ENCODE measurements at places on chromosomes 6 and 20.

GRCh38 chr6:54578261-54578660 lies 268.3 kb upstream of the FAM83B start:
- no peak for ATAC-seq

DNA sequence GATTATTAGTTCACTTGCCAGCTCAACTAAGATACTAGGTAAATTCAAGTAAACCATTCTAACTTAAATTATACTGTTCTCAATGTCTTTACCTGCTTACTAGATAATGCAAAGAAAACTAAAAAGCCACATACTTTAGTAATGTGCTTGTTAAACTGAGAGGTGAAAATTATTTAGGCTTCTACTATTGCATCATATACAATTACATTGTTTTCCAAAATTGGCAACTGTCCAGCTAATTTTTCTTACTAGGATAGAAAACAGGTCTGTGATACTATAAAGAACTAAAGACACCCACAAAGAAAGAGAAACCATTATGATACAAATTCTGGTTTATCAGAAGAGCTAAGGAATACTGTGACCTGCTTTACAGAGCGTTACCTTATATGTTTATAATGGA lies 45.6 kb upstream of the ALDH8A1 start:
- no peak for ATAC-seq

DNA sequence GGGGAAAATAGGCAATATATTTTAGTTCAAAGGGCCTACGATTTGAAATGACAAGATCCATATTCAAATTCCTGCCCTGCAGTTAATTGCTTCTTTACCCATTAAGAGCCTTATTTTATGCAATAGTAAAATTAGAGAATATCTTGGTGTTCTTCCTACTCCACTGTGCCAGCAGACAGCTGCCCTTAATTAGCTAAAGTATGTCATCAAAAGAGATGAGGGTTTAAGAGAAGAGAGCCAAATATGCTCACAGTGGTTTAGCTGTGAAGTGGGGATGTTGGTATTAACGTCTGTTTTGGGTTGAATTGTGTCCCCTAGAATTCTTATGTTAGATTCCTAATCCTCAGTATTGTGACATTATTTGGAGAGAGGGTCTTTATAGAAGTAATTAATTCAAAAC lies 148.1 kb downstream of the MOXD1 start:
- ATAC-seq, result no peak

- ATAC-seq, result no peak
Observed at GRCh38 chr6:72078096-72078495, 191.7 kb downstream of the RIMS1 start.

DNA sequence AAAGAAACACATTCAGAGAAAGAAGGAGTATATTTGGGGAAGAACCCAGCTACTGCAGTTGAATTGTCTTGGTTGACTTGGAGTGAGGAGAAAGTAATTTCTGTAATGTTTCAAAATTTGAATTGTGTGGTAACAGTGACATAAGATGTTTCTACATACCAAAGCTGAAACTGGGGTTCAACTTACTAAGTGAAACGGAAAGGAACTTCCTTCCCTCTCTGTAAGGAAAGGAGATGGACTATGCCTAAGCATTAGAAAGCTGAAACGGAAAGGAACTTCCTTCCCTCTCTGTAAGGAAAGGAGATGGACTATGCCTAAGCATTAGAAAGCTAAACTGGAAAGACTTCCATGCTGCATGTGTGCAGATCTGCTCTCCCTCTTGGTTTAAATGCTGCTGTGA lies 46.0 kb downstream of the HUS1B start:
- ATAC-seq, result no peak

DNA sequence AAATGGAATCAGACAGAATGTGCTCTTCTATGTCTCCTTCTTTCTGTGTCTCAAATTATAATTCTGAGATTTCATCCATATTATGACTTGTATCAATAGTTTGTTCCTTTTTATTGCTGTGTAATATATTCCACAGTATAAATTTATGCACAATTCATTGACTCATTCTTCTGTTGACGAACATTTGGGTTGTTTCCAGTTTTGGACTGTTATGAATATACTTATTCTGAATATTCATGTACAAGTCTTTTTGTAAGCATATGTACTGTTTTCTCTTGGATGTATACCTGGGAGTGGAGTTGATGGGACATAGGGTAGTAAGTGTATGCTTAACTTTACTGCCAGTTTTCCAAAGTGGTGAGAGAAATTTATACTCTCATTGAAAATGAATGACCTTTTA lies 28.1 kb upstream of the TRAF3IP2 start:
- no peak for ATAC-seq

- no peak for ATAC-seq
Observed at GRCh38 chr20:35511814-35512420, 17.5 kb downstream of the C20orf173 start.

GRCh38 chr6:41022294-41022693 lies 16.7 kb downstream of the UNC5CL start:
- ATAC-seq, result no peak

- no peak for ATAC-seq
Observed at GRCh38 chr6:141877275-141877983, 255.3 kb upstream of the GJE1 start.

- no peak for ATAC-seq
Observed at GRCh38 chr6:34237722-34238584, 1.3 kb downstream of the HMGA1 start.

- no peak for ATAC-seq
Observed at GRCh38 chr20:22320245-22320915, 264.0 kb downstream of the FOXA2 start.

GRCh38 chr6:45854149-45854742 lies 161.4 kb downstream of the CLIC5 start:
- ATAC-seq, result no peak

- no peak for ATAC-seq
Observed at GRCh38 chr6:69957985-69958559, 91.7 kb downstream of the COL19A1 start.

- no peak for ATAC-seq
Observed at GRCh38 chr6:101956961-101957360, 563.5 kb downstream of the GRIK2 start.

DNA sequence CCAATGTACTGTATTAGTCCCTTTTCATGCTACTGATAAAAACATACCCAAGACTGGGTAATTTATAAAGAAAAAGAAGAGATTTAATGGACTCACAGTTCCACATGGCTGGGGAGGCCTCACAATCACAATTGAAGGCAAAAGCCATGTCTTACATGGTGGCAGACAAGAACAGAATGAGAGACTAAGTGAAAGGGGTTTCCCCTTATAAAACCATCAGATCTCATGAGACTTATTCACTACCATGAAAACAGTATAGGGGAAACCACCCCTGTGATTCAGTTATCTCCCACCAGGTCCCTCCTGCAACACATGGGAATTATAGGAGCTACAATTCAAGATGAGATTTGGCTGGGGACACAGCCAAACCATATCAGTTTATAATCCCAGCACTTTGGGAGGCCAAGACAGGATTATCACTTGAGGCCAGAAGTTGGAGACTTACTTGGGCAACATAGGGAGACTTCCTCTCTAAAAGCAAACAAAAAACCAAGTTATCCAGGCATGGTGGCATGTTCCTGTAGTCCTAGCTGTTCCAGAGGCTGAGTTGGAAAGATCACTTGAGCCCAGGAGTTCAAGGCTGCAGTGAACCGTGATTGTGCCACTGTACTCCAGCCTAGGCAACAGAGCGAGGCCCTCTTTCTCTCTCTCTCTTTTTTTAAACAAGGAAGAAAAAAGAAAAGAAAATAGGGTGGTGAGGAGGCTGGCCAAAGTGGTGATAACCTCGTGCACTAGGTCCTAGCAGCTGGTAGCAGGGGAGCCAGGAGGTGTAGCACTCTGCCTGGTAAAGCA lies 22.9 kb upstream of the DDR1 start:
- ATAC-seq, result no peak

DNA sequence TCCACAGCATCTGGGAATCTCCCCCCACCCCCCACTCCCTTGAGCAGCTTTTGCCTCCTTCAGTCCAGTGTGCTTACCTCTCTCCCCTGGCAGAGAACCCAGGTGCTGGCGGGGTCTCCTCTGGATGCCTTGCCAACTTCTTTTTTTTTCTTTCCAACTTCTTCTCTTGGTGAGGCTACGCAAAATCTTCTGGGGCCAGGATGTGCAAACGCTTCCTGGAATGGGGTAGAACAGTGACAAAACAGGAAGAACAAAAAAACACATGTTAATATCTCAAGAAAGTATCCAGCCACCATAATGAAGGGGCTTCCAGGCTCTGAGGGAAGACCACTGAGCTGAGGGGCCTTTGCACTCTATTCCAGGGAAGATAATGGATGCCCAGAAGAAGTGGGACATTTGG lies 53.9 kb upstream of the DDR1 start:
- no peak for ATAC-seq

DNA sequence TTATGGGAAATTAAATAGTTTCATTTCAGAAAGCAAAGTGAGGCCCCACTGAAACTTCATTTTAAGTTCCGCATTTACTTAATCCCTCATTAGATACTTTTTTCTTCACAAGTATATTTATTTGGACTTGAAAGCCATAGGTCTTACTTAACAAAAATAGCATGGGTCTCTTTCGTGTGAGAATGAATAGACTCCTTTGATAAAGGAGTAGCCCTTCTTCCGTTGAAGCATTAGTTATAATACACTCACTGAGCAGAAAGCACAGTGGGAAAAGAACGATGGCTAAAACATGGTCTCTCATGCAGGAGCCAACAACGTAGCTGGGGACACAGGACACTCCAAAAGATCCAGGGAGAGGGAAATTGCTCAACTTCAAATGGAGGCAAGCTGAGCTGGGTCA lies 130.4 kb downstream of the SLC23A2 start:
- no peak for ATAC-seq

DNA sequence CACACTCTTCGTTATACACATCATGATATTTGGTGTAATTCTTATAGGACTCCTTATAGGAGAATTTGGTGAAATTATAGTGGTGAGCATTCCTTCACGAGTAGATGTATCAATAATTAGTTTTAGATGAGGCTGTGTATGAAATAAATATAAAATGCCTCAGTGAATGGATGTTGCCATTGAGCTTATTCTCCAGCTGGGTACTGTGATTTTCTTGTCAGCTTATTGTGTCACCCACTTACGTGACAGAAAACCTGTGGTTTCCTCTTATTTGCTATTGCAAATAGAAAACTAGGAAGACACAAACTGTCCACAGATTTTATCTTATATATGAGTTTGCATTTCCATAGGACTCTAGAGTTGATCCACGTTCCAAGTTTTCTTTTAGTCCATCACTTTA lies 439.9 kb upstream of the RNF217 start:
- ATAC-seq, result no peak

- ATAC-seq, result no peak
Observed at GRCh38 chr6:68760941-68761676, 126.0 kb downstream of the ADGRB3 start.

GRCh38 chr6:38876475-38876874 lies 161.4 kb downstream of the DNAH8 start:
- ATAC-seq, result no peak

GRCh38 chr20:1448081-1448620 lies 18.5 kb downstream of the NSFL1C start:
- no peak for ATAC-seq

DNA sequence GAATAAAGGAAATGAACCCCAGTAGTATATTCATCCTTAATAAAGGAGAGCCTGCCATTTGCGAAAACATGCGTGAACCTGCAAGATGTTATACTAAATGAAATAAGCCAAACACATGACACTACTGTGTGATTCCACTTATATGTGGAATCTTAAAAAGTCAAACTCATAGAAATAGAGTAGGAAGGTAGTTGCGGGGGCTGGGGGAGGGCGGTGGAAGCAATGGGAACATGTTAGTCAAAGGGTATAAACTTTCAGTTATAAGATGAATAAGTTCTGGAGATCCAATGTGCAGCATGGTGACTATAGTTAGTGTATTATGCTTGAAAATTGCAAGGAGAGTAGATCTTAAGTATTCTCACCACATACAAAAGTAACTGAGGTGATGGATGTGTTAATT lies 72.9 kb downstream of the ANKRD6 start:
- ATAC-seq, result no peak

GRCh38 chr20:45910670-45911485 lies 1.1 kb downstream of the PLTP start:
- peak; percentile 93 for ATAC-seq

DNA sequence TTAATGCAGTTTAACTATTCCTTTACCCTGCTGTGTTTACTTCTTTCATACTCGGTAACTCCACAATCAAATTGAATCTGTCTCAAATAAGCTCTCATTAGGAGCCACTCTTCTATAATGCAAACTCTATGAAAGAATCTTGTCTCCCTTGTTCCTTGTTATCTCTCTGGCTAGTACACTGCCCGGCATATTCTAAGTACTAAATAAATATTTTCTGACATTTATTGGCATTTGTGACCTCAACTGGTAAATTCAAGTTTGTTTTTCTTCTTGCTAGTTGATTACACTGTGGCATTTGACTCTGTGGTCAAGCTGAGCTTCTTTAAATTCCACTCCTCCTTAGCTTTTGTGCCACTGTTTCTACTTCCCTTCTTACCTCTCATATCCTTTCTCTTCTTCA lies 237.6 kb upstream of the KHDRBS2 start:
- ATAC-seq, result no peak

DNA sequence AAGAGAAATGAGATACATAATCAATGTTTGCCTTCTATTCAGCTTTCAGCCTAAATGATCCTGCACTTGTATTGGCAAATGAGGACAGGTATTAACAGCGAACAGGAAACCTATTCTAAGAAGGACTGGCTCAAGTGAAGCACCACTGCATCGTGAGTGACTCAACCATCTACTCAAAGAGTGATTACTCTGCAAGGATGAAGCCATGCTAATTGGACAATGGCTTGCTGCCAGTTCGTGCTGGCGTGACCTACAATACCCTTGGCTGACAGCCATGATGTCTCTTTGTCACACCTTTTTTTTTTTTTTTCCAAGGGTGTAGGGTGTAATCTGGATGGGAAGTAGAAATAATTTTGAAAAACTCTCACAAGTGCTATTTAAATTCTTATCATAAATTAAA lies 104.9 kb downstream of the GJA10 start:
- ATAC-seq, result no peak

GRCh38 chr6:54868556-54868955 lies 22.0 kb downstream of the FAM83B start:
- no peak for ATAC-seq

- peak; percentile 65 for ATAC-seq
Observed at GRCh38 chr6:1479095-1479494, 89.7 kb downstream of the FOXF2 start.

- ATAC-seq, result no peak
Observed at GRCh38 chr6:81455641-81456040, 296.8 kb downstream of the TENT5A start.

DNA sequence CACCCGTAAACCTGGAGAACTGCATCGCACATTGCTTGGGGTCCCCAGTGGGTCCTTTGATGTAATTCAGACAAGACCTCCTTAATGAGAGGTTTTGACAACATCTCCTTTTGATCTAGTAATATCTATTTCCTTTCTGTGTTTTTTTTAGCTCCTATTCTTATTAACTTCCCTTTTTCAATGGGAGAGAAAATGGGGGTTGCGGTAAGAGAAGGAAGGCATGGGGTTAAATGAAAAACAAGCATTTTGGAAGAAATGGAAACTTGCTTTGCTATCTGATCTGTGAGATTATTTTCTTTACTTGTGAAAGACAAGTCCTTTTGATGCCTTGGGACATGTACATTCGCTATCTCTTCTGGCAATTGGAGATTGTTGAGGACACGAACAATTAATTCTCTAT lies 418.6 kb upstream of the MAN1A1 start:
- ATAC-seq, result no peak

Measured in gastroesophageal sphincter (tissue), 4 donors.